ENCODE measurements at places on chromosomes 2 and 18.
A peak's percentile ranks its signal among the peaks of the same experiment; 100 is the strongest.

DNA sequence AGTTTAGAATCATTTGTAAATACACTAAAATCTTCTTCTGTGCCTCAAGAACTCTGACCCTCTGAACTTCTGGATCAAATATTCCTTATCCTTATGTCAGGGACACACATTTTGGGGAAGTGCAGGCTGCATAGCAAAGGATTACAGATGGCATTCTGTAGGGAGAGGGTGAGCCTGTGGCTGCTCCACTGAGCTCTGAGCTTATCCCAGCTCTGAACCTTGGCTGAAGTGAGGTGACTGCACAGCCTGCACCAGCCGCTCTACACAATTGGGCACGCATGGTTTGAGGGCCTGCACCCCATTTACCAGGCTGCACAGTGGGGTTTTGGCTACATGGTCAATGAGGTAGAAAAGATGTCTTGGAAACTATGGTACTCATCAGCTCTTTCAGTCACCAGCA is 251.6 kb downstream of the GALR1 start:
- DNase-seq = no peak

GRCh38 chr2:105631011-105631410 is 113.7 kb upstream of the NCK2 start:
- no peak for DNase-seq

- no peak for DNase-seq
Observed at GRCh38 chr2:8412586-8412985, 269.3 kb upstream of the ID2 start.

DNA sequence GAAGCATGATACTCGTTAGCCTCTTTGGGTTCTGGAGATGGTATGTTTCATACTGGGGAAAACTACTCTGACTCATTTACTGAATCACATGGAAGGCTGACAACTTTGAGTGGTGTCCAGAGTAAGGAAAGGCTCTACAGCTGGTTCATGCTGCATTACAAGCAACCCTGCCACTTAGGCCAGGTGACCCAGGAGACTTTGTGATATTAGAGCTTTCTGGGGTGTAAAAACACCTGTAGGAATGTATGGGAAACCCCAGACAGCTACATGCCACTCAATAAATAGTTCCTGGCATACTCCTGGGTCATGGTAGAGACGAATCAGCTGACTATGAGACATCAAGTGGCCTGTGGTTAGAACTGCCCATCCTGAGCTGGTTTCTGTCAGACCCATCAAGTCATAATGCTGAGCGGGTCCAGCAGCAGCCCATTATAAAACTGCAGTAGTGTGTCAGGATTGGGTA is 21.3 kb upstream of the TCF7L1 start:
- DNase-seq = no peak

GRCh38 chr18:58364876-58365528 is 263.9 kb downstream of the ALPK2 start:
- no peak for DNase-seq

DNA sequence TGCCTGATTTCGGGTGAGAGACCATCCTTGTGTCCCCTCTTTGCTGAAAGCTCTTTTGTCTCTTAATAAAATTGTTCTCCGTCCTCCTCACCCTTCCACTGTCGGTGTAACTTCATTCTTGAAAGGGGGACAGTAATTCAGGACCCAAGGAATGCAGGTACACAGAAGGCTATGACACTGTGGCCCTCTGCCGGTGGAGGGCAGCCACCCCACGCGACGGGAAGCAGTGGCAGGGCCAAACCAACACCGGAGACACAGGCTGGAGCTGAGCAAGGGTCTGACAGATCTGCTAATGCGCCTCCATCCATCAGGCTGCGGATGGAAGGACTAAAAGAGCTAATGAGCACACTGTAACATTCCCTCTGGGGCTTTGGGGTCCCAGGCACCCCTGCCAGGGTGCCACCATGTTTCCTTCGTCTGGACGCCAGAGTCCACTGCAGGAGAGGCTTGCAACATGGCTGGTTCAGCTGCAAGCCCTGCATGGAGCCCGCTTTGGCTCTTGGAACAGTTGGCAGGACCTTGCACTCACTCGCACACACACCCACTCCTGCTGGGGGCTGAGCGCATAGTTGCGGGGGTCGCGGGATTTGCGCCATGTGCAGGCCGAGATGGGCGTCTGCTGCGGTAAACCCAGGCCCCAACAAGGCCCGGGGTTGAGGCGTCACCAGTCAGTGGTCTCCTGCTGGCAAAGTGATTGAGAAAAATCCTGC is 544.1 kb upstream of the CDH7 start:
- DNase-seq = no peak

- DNase-seq = no peak
Observed at GRCh38 chr2:239259603-239260298, 141.1 kb downstream of the HDAC4 start.

DNA sequence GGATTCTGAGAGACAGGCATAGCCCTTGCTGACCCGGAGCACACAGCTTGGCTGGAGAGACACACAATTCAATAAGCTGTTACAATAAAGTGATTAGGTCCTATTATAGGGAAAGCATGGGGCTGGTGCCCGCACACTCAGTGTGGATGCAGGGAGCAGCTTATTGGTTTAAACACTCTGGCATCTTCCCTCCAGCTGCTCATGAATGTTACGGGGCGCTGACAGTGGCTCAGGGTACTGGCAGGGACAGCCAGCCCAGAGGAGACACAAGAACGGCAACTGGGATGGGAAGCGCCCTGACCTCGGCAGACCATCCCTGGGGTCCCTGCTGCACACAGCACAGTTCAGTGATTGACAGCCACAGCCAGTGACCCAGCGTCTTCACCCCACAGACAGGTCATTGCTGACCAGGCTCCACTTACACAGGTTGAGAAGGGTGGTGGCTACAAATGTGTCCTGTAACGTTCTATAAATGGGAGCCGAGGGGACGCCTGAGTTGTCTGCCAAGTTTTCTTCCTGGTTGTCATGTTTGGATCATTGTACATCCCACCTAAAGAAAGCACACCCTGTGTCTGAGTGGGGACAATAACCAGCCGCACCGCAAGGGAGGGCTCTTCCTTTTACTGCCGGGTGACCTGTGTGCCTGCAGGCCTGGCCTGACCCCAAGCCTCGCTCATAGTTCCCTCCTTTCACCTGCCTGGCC is 60.3 kb downstream of the SH3BP4 start:
- DNase-seq = no peak

- no peak for DNase-seq
Observed at GRCh38 chr2:56184500-56185011, 766 bp downstream of the CCDC85A start.

DNA sequence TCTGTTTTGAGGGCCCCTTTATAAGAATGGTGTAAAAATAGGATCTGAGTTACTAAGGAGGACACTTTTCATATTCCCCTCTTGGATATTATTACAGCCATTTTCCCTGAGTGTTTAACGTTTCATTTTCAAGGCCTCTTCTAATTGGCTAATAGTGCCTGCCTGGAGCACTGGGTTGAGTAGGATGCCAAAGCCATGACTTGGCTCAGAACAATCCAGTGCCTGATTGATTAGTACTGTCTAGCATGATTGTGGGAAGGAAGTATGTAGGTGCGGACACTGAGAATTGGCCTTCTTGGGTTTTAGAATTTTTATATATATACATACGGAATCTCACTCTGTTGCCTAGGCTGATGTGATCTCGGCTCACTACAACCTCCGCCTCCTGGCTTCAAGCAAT is 66.1 kb downstream of the NAB1 start:
- DNase-seq = no peak

GRCh38 chr2:20580690-20581437 is 70.0 kb downstream of the HS1BP3 start:
- no peak for DNase-seq

GRCh38 chr2:11711751-11712150 is 34.7 kb upstream of the LPIN1 start:
- no peak for DNase-seq

DNA sequence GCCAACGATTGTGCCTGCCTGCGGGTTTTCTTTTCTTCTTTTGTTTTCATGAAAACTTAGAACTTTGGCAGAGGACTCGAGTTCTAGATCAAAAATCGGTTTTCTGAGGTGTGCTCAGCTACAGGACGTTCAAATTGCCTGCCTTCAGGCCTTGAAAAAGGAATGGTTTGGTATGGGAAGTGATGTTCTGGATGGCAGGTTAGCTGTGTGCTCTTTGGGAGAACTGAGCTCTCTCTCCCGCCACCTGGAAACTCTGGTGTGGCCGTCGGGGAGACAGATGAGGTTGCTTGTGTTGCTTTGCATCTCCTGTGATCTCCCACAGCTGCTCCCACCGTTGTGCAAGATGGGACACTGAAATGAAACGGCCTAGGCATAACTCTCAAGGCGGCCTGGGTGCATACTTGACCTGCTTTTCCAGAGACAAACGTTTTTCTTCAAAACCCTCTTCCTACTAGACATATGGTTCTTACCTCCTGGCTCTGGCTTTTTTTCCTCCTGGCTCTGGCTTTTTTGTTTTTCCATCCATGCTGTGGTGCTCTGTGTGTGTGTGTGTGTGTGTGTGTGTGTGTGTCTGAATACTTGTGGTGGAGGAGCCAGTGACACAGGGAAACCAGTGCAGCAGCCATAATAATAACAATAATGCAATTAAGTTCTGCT is 2.0 kb downstream of the FMNL2 start:
- DNase-seq = no peak

DNA sequence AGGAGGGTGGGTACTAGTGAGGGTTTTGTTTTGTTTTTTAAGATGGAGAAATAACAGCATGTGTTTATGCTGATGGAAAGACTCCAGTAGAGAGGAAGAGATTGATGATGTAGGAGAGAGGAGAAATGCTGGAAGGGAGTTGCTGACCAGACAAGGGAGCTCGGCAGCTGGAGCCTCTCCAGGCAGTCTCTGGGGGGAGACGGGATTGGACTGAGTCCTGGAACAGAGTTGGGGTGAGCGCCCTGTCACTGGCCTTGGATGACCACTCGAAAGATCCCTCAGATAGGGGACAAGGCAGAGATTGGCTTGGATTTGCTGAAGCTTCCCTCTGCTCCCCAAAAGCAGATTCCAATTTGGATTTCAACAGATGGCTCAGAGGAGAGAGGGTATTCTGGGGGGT is 197.7 kb downstream of the NAPG start:
- no peak for DNase-seq

GRCh38 chr2:158025255-158025996 is 76.2 kb upstream of the UPP2 start:
- no peak for DNase-seq

DNA sequence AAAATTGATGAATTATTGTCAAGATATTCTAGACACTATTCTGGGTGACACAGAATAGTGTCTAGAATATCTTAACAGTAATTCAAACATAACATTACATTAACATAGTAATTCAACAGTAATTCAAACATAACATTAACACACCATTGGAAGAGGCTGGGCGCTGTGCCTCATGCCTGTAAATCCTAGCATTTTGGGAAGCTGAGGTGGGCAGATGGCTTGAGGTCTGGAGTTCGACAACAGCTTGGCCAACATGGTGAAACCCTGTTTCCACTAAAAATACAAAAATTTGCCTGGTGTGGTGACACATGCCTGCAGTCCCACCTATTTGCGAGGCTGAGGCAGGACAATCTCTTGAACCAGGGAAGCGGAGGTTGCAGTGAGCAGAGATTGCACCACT is 195.8 kb downstream of the ZRANB3 start:
- no peak for DNase-seq

- DNase-seq = no peak
Observed at GRCh38 chr18:801137-801536, 10.9 kb downstream of the YES1 start.

DNA sequence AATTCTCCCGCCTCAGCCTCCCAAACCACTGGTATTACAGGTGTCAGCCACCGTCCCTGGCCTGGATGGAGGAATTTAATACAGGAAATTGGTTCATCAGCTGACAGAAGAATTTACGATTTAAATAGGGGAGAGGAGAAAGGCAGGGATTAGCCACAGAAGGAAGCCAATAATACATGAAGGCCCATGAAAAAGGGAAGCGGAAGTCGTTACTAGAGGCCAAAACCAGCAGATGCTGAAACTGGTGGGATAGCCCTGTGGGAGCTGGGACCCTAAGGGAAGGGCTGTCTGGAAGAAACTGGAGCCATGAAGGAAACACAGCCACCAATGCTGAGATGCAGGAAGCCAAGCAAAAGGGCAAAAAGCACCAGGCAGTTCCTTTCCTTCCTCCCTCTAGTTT is 163.7 kb upstream of the RMP24 start:
- DNase-seq = no peak

DNA sequence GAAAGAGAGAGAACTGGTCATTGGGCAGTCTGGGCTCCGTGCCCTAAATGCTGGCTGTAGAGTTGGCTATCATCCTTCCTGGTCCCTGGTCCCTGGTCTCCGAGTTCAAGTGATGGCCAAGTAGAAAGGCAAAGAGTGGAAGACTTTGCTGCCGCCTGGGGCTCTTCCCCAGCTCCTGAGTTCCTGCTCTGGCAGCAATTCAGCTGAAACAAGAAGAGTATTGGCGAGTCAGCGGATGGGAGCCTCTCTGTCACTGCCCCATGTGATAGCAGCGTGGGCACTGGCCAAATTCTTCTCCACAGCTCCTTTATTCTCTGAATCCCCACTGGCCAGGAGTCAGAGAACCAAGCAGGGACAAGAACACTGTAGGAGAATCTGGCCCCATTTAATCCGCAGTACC is 351.0 kb upstream of the POU3F3 start:
- DNase-seq = peak; percentile 19

DNA sequence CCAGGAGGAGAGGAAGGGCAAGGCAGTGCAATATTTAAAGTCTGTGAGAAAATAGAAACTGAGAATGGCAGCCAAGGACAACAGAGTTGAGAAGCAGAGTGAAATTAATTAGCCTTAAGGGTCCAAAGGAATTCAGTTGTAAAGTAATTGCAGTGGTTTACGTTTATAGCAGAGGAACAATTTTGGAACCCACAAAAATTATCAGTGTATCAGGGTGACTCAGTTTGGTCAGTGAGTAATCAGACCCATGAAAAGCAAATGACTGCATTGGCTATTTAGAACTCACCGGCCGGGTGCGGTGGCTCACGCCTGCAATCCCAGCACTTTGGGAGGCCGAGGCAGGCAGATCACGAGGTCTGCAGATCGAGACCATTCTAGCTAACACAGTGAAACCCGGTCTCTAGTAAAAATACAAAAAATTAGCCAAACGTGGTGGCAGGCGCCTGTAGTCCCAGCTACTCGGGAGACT is 245.8 kb upstream of the SLC39A10 start:
- no peak for DNase-seq

GRCh38 chr2:127986548-127987079 is 41.2 kb downstream of the SAP130 start:
- no peak for DNase-seq

DNA sequence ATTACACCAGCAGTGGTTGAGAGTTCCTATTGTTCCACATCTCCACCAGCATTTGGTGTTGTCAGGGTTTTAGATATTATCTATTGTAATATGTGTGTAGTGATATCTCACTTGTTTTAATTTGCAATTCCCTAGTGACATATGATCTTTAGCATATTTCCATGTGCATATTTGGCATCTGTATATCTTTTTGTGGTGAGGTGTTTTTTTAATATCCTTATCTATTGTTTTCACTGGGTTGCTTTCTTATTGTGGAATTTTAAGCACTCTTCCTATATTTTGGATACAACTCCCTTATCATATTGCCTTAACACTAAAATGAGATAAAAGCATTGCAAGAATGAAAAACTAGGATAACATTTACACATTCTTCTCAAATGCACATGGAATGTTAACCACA is 453.9 kb upstream of the FSIP2 start:
- no peak for DNase-seq
